ENCODE measurements at places on chromosomes 7 and 10.

GRCh38 chr7:95262875-95263274, 61.5 kb downstream of the PON1 start:
- DNase-seq: no peak

- DNase-seq: no peak
Observed at GRCh38 chr10:131810805-131811629, 89.8 kb upstream of the PPP2R2D start.

DNA sequence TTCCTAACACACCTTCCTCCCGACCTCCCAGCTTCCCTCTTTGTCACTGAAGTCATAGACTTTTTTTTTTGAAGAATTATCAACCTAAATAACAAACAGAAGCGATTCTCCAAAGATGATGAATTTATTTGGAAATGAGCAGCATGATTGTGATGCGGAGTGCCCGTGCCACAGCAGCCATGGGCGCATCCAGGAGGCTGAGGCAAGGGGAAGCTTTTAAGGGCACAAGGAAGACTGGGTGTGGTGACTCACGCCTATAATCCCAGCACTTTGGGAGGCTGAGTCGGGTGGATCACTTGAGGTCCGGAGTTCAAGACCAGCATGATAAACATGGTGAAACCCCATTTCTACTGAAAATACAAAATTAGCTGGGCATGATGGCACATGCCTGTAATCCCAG, 16.2 kb upstream of the GIMAP8 start:
- no peak for DNase-seq

DNA sequence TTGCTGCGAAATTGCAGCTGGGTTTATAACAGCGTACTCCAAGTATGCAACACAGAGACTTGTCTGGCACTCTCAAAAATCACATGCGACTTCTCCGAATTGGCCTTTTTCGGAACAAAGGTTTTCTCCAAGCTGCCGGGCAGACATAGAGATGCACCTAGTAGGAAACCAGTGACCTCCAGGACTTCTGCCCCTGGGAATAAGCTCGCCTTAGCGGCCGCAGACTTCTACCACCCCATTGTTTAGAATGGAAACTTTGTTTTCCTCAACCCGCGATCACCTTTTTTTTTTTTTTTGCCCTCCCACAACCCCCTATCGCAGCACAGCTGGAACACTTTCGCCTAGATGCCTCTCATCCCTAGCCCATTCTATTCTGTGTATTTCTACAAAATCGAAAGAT, 4.9 kb upstream of the HOXA10 start:
- DNase-seq: no peak

GRCh38 chr10:85651497-85651882, 715.1 kb downstream of the GRID1 start:
- DNase-seq: no peak

DNA sequence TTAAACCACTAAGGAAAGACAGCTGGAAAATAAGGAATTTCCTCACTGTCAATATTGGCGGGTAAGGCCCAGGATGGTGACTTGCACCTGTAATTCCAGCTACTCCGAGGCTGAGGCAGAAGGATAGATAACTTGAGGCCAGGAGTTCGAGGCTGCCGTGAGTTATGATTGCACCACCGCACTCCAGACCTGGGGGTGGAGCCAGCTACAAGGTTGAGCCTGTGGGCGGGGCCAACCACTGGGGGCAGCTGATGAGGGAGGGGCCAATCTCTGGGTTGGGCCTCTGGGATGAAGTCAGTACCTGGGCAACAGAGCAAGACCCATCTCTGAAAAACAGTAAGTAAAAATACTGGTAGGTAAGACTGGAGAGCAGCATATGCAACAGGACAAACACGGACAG, 80.1 kb upstream of the ADO start:
- DNase-seq: no peak

GRCh38 chr10:123241391-123242141, 87.4 kb downstream of the BUB3 start:
- no peak for DNase-seq

- no peak for DNase-seq
Observed at GRCh38 chr10:120613180-120613579, 156.2 kb downstream of the PLPP4 start.

DNA sequence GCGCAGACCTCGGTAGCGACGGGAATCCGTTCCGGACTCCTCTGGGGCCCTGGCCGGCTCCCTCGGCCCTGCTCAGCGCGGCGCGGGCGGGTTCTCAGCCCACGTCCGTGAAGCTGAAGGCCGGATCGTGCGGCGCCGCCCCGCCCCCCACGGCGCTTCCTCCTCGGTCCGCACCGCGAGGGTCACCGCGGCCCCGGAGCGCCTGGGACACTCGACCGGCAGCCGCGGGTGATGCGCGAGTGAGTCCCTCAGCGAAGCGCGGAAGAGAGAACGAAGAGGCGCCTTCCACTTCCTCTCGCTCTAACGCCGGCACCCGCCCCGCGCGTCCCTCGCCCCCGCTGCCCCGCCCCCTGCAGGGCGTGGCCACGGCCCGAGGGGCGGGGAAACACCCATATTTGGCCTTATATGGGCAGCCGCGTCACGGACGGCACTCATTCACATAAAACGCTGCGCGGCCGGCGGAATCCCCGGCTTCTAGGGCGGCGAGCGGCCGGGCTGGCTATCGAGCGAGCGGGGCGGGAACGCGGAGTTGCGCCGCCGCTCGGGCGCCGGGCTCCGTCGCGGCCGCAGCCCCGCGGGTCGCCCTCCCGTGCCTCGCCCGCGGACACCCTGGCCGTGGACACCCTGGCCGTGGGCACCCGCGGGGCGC, at the start of gene DUSP5:
TSS of gene DUSP5 (plus strand) at position 470 of the 649 bp plus-strand sequence. CDS start 215 bp downstream, outside the sequence.
- DNase-seq: peak; percentile 99

- DNase-seq: no peak
Observed at GRCh38 chr7:30476459-30477145, 2.0 kb downstream of the NOD1 start.

DNA sequence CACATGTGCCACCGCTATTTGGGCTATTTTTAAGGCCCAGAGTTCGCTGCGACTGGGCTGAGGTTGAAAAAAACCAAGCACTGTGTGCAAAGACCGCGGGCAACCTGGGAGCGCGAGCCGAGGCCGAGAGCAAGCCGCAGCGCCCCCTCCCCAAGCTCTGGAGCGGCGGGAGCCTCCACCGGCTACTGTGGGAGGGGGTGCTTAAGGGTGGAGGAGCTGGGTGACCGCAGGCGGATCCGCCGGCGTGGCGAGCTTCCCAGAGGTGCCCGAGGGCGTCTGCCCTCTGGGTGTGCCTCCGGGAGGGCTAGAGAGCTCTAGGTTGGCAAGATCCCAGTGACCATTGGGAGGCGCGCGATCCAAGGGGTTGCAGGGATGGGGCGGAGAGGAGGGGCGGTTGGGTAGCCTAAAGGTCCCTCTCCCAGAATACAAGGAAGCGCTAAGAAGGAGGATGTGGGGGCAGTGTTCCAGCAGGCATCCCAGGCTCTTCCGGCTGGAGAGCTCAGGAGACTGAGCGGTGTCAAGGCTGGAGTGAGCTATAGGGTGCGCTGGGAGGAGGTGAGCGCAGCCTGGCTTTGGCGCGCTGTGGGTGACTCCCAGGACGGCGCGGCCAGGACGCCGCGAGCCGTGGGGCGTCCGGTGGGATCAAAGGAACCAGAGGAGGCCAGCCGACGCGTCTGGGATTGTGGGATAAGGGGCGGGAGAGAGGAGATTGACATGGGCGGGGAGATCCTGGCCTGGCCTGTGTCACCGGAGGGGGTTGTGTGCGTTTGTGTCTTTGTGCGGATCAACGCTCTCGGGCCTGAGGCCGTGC, 8.0 kb downstream of the DLX5 start:
- DNase-seq: peak; percentile 49

GRCh38 chr7:117319181-117319580, 3.7 kb downstream of the WNT2 start:
- no peak for DNase-seq

- DNase-seq: peak; percentile 13
Observed at GRCh38 chr7:148303295-148304082, 287.1 kb upstream of the C7orf33 start.

DNA sequence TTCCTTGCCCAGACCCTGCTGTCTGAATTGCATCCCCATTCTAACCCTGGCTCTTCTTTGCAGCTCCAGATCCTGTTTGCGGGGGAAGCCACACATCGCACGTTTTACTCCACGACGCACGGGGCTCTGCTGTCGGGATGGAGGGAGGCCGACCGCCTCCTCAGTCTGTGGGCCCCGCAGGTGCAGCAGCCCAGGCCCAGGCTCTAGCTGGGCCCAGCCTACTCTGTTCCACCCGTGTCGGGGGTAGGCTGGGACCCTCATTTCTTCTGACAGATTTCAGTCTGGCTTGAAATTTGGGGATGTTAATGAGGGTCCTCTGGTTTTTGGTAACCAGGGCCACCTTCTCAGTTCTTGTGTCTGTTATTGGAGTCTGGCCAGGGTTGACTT, 2.7 kb upstream of the MTG1 start:
- DNase-seq: no peak

DNA sequence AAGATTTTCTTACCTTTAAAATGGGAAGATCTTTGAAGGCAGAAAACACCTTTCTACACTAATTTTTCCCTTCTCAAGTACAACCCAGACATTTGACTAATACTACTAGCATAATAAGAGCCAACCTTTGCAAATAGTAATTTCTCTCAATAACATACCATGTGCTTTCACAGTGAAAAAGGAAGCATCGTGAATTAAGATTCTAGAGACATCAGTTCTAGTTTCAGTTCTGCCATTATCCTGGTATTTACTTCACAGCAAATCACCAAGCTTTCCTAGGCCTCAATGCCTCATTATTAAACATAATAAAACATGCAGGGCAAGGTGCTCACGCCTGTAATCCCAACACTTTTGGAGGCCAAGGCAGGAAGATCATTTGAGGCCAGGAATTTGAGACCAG, 24.9 kb downstream of the GSAP start:
- DNase-seq: no peak

GRCh38 chr7:29421010-29421956, 142.4 kb upstream of the PRR15 start:
- DNase-seq: no peak

GRCh38 chr10:72124381-72124780, 36.0 kb upstream of the SPOCK2 start:
- no peak for DNase-seq

- DNase-seq: peak; percentile 91
Observed at GRCh38 chr10:121668314-121669027, 70.2 kb upstream of the FGFR2 start.

DNA sequence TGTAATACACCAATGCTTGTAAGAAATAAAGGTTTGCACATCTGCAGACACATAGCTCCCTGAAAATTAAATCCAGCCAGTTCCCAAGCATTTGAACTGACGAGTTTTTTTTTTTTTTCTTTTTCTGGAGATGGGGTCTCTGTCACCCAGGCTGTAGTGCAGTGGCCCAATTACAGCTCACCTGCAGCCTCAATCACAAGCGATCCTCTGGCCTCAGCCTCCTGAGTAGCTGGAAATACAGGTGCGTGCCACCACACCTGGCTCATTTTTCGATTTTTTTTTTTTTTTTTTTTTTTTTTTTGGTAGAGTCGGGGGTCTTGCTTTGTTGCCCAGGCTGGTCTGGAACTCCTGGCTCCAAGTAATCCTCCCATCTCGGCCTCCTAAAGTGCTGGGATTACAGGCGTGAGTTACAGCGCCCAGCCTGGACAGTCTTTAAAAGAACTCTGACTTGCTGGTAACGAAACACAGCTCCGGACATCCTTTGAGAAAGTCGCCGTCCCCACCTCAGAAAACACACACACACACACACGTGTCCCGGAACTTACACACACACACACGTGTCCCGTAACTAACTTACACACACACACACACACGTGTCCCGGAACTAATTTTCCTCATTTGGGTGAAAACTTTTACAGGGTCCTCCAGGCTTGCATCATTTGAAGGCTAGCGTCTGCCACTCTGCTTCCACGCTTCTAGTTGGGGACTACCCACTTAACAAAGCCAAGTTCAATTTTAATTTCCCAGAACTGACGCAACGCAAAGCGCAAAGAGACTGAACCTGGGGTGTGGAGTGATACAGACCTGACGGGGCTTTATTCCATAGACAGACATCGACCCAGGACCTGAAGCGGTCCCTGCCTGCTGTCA, 18.6 kb downstream of the OCM2 start:
- DNase-seq: peak; percentile 29

Measured in kidney (tissue), 22 donors.